LHCN-M2 (cell line): ENCODE measurements at places on chromosomes 12 and 14.

GRCh38 chr12:100026241-100026640, 41.5 kb upstream of the ANKS1B start:
- no peak for DNase-seq

DNA sequence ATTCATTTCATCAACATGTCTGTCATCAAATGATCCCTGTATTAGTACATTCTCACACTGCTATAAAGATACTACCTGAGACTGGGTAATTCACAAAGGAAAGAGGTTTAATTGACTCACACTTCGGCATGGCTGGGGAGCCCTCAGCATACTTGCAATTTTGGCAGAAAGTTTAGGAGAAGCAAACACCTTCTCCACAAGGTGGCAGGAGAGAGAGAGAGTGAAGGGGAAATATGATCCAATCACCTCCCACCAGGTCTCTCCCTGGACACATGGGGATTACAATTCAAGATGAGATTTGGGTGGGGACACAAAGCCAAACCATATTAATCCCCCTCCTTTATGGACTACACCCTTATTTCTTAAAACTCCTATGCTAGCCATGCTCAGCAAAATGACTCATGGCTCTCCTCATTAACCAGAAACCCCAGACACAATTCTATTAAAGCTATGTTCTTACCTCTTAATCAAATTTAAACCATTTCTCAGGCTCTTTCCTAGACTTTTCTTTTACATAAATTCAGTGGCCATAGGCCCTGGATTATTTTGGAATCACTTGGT, 932.3 kb downstream of the FLRT2 start:
- peak; percentile 46 for DNase-seq

GRCh38 chr12:1680804-1681492, 9.9 kb upstream of the ADIPOR2 start:
- DNase-seq, result peak; percentile 15

DNA sequence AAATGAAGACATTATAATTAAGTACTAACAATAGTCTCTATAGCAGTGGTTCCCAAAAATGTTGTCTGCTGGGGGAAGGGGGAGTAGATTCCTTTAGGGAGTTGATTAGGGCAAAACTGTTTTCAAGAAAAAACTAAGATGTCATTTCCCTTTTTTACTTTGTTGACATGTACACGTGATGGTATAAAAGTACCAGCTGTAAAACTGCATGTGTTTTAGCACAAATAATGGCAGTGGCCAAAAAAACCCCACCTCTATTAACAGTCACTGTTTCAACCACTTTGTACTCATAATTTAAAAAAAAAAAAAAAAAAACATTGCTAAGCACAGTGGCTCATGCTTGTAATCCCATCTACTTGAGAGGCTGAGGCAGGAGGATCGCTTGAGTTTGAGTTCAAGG, 61.7 kb downstream of the PPP1R12A start:
- DNase-seq, result no peak

DNA sequence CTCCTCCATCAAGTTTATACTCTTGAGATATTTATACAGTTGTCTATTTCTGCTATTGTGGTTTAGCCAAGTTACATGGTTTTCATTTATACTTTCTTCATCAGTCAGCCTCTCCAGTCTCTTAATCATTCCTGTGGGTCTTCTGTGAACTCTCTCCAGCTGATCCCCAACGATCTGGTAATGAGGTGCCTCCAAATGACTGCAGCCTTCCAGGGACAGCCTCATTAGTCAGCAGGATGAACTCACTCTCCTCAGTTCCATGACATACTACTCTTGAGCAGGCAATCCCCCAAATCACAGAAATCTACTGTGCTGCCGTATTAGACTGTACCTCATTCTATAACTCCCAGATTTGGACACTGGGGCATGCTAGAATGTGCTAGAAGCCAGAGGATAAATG, 15.3 kb downstream of the AREL1 start:
- DNase-seq, result peak; percentile 96

- no peak for DNase-seq
Observed at GRCh38 chr14:96274543-96274942, 18.5 kb downstream of the BDKRB1 start.

DNA sequence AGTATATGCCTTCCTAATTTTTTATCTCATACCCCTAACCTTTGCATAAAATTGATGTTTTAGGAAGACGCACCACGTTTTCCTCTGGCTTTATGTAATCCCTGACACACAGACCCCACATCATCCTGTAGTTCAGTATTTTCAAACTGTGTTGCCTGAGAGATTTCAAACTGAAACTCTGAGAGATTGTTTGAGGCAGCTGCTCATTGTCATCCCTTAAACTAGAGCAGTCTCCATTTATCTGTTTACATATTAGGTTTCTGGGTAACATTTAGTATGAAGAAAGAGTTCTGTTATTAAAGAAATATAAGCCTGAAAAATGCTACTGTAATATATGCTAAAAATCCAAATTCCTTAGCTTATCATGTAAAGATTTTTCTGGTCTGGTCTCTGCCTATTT, 24.3 kb downstream of the MNAT1 start:
- DNase-seq, result peak; percentile 84

GRCh38 chr14:30957813-30958370, 67.6 kb upstream of the AP4S1 start:
- DNase-seq, result no peak

DNA sequence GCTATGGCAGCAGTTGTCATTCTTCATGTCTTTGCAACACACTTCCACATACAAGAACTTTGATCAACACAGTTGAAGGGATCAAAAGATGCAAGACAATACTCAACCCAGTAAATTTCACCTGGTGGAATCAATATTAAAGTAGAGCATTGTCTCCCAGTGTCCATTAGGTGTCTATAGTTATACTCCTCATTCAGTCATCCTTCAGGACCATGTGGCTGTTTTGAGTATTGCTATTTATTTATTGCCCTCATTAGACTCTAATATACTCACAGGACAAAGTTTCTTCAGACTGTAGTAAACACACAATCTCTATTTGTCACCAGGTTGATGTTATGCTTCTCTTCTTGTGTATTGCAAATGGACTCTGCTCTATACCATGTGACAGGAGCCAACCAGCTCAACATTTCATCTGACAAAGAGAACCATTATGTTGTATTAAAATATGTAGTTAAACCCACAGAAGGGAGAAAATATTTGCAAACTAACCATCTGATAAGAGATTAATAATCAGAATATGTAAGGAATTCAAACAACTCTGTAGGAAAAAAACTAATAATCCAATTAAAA, 146.6 kb downstream of the TGFB3 start:
- DNase-seq, result no peak

- DNase-seq, result no peak
Observed at GRCh38 chr14:96626916-96627315, 124.7 kb downstream of the PAPOLA start.

GRCh38 chr14:83706231-83706954, 1823.6 kb upstream of the FLRT2 start:
- DNase-seq, result peak; percentile 26

GRCh38 chr12:98208816-98209215, 306.6 kb upstream of the TMPO start:
- no peak for DNase-seq
